ENCODE measurements at places on chromosomes 6 and 20.

DNA sequence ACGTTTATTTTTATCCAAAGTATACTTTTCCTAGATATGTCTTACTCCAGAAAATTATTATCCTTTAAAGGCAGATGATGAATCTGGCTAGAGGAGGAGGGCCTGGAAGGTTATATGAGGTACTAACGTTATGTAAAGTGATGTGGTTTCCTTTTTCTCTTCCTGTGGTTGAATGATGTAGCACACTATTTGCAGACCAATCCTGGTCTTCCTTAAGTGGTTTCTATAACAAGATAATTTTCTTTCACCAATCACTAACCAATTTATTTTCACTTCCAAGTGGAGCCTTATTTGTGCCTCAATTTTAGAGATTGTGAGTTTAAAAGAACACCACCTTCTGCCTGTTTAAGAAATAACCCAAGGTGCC, 154.6 kb upstream of the SOX4 start:
- DNase-seq = peak; percentile 25

DNA sequence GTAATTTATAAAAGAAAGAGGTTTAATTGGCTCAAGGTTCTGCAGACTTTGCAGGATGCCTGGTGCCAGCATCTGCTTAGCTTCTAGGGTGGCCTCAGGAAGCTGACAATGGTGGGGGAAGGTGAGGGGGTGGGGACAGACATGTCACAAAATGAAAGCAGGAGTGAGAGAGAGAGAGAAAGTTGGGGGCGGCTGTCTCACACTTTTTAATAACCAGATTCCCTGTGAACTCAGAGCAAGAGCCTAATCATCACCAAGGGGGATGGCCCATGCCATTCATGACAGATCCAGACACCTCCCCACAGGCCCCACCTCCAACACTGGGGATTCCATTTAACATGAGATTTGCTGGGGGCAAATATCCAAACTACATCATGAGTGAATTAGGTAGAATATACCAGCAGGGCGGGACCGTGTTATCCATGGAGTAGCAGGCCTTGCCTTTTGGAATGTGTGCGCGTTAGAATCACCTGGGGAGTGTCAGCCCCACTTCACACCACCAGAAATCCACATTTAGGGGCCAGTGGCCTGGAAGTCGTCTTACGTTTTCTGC, 258.8 kb downstream of the CDH4 start:
- no peak for DNase-seq

DNA sequence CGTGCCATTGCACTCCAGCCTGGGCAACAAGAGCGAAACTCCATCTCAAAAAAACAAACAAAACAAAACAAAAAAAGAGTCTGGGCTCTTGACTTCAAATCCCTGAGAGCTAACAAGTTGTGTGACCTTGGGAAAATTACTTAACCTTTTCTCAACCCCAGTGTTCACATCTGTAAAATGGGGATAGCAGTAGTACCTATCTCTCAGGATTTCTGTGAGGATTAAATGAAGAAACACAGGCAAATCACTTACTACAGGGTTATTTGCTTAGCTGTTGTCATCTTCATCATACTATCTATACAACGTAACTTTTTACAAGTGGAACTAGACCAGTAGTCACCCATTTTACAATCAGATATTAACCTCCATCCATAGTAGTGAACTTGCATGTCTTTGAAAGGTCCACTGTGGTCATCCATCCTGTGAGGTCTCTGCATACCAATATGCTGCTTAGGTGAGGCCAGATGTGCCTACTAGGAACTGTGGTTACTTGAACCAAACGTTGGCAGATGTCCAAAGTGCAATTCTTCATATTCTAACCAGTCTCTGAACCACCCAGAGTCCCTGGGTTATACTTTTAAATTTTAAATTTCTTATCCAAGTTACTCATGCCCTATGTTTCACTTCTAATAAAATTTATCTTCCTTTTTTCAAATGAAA, 128.9 kb upstream of the BEND3 start:
- peak; percentile 34 for DNase-seq

GRCh38 chr6:145112711-145113148, 622.6 kb downstream of the EPM2A start:
- DNase-seq = peak; percentile 83

DNA sequence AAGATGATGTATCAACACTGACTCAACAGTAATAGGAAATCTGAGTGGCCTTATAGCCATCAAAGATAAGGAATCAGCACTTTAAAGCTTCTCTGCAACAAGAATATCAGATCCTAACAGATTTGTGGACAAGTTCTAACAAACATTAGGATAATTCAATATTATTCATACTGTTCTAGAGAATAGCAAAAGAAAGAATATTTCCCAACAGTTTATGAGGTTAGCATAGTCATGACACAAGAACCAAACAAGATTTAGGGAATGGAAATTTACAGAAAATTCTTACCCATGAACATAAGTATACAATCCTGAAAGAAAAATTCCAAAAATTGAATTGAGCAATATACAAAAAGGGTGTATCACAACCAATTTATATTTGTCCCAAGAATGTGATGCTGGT, 64.3 kb upstream of the BTBD3 start:
- peak; percentile 69 for DNase-seq

DNA sequence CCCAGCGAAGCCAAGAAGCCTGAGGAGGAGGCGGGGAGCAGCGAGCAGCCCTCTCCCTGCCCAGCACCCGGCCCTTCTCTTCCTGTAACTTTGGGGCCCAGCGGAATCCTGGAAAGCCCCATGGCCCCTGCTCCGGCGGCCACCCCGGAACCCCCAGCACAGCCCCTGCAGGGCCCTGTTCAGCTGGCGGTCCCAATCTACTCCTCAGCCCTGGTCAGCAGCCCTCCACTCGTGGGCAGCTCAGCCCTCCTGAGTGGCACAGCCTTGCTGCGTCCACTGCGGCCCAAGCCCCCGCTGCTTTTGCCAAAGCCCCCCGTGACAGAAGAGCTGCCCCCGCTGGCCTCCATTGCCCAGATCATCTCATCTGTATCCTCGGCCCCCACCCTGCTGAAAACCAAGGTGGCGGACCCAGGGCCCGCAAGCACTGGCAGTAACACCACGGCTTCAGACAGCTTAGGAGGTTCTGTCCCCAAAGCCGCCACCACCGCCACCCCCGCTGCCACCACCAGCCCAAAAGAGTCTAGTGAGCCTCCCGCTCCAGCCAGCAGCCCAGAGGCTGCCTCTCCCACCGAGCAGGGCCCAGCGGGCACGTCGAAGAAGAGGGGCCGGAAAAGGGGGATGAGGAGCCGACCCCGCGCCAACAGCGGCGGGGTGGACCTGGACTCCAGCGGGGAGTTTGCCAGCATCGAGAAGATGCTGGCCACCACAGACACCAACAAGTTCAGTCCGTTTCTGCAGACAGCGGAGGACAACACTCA, 81.9 kb downstream of the SSR1 start:
- DNase-seq = no peak

GRCh38 chr20:14991023-14991422, 653.6 kb upstream of the FLRT3 start:
- peak; percentile 98 for DNase-seq

DNA sequence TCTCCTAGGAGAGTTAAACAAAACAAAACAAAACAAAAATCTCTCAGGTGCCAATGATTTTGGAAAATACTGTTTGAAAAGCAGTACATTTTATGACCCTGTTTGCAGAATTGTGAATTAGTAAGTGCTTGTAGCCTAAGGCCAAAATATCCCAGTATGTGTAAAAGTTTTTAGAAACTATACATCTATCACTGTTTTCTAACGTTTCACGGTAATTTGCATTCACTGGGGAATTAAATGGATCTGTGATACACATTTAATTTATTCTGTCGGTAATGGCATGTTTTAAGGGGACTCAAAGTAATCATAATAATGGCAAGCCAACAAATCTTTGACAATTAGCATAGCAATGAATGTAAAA, 95.6 kb upstream of the FAM184A start:
- DNase-seq = no peak

GRCh38 chr6:146946559-146946958, 257.7 kb upstream of the STXBP5 start:
- no peak for DNase-seq

GRCh38 chr6:111909238-111909637, 36.0 kb upstream of the FYN start:
- DNase-seq = no peak

DNA sequence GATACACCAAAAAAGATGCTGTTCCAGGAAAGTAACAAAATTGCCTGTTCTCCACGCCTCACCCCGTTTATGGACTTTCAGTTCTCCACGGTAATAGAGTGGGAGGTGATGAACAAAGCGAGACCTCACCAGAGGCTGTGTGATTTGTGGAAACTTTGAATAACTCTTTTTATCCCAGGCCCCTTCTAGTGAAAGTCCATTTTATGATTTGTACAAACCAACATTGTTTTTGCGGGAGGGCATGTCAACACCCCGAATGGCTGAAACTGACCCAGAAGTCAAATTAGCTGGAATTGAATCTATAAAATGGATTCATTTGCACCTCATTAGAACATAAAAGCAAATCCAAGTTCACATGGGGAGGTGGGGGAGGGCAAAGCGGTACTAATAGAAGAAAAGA, 517.8 kb downstream of the CDH26 start:
- no peak for DNase-seq

GRCh38 chr20:32433311-32434021, 75.3 kb downstream of the ASXL1 start:
- DNase-seq = no peak

DNA sequence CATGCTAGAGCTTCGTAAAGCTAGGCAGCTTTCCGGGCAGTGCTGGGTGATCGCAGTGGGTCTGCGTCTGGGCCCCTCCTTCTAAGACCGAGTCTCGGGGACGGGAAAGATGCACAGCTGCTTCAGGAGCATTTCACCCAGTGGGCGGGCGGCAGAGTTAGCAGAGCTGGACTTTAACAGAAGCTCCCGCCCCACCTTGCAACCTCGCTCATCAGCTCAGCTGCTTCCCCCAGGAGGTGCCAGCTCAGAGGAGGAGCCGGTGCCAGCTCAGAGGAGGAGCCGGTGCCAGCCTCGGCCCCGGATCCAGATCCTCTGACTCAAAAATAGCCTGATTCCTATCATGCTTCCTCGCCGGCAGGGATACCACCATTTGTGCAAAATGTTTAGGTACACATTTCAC, 94.5 kb upstream of the RPS6KA2 start:
- DNase-seq = no peak

- DNase-seq = no peak
Measured at GRCh38 chr6:168584671-168585070, 143.7 kb downstream of the SMOC2 start.

DNA sequence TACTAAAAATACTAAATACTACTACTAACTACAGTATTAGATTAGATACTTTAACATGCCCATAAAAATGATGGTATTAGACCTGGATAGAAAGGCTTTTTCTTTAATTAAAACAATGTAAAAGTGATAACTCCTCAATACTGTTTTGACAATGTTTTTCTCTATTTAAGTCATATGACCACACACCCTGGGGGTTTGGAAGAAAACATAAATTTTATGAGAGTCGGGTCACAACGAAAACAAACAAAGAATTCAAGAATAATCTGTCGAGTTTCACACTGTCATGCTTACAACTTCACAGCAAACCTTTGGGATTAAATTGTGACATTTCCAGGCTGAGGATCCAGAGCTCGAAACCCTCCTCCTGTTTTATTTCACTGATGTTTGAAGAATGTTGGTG, 107.4 kb upstream of the SOX4 start:
- no peak for DNase-seq

DNA sequence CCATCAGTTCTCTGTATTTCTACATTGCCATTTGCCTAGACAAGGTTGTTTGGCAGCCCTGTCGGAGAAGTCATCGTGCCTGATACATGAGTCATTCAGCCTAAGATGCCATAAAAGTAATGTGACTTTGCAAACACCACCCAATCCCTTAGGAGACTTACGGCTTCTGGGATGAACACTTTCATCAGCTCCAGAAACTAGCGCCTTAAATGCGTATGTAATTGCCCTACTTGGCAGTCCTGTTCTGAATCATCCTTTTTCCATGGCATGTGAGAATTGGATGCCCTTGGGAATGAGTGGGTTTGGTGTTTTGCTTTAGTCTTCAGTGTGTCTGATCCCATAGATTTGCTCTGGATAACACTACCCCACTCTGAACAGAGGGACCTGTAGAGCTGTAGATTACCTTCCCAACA, 158.5 kb downstream of the SASH1 start:
- peak; percentile 83 for DNase-seq

DNA sequence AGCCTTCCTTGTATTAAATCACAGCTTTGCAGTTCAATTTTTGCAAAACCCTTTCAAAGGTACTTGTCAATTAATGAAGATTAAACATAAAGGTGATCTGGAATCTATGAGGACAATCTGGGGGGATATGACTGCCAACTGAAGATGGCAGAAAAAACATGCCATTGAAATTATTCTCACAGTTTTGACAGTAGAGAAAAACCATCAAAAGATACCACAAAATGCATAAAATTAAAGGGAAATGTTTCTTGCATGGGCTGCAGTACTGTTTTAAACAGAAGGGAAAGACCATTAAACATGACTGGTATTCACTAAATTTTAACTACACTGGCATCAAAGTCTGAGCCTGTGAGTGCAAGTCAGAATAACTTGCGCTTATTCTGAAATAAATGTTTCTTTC, 194.2 kb downstream of the ATXN1 start:
- no peak for DNase-seq

GRCh38 chr20:54717983-54718382, 242.6 kb downstream of the DOK5 start:
- DNase-seq = no peak

- peak; percentile 67 for DNase-seq
Measured at GRCh38 chr6:142946924-142947713, 2.1 kb upstream of the HIVEP2 start.

DNA sequence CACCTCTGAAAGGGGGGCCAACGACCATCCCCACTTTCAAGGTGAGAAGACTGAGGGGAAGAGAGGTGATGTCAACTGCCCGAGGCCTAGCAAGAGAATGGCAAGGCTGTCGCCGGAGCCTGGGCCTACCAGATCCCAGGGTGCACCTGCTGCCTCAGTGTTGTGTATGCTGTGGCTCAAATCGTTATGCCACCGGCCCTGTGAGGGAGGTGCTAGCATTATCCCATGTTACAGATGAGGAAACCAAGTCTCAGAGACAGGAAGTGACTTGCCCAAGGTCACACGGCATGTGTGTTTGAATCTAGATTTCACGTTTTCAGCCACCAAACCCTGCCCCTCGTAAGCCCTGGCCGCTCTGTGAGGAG, 152.5 kb downstream of the CEBPB start:
- DNase-seq = no peak

DNA sequence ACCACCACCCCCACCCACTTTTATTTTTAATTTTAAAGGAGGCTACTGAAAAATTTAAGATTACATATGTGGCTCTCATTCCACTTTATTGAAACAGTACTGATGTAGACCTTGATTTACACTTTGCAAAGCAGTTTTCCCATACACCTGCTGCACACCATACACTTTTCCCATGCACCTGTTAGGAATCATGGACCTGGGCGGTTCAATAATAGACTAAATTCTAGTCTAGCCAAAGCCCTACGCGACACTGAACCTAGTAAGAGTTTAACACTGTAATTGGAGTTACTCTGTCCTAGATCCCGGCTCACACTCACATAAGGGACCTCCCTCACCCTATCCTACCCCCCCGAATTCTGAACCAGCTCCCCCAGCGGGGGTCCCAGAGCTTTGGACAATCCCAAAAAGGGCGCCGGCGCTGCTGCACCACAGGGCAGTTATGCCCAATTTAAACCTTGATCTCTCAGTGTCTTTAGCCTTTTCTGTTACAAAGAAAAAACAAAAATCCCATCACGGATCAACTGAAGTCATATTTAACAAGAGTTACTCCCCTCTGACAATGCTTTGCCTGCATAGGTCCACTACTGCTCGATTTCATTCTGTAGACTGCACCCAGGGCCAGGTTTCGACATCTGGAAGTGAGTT, 2.4 kb upstream of the GCLC start:
- no peak for DNase-seq
